GM13977 (cell line): ENCODE measurements at places on chromosomes 5 and 9.
A peak's percentile ranks its signal among the peaks of the same experiment; 100 is the strongest.

GRCh38 chr9:76441551-76442322 lies 17.2 kb upstream of the GCNT1 start:
- peak; percentile 31 for DNase-seq

DNA sequence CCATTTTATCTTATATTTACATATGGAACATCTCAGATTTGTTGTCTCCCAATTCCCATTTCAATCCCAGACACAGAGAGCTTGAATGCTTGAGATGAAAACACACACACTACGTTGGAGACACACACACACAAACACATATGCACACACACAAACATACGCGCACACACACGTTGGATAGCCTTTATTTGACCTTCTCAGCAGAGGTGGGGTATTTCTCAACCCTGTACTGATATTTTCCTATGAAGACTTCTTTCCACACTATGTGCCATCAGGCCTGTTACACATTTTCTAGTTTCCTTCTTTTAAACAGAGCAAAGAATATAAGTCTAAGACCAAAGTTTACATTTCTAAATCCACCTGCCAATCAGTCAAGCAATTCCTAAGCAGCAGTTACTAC lies 291.0 kb downstream of the TAF11L14 start:
- no peak for DNase-seq

DNA sequence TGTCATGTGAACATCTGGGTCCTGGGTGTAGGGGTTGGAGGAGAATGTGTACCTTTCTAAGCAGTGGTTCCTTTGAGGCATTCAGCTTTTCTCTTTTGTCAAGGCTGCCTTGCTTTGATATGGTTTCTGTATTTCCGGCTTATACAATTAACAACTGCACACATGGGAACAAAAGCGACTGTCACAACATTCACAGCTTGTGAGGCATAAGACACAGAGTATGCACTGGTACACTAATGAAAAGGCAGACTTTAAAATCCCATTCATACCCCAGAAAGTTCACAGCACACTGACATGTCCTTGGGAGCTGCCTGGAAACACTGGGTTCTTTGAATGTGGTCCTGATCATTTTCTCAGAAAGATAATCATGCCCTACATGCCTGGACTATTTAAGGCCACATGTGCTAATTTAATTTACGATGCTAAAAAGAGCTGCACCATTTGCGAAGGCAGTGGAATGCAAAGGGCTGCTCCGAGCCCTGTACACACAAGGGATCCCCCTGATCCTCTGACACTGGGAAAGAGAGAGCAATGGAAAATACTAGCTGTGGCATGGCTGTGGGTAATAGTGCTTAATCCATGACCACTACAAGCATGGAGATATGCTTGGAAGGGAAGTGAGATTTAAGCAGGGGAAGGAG lies 131.8 kb downstream of the EFNA5 start:
- no peak for DNase-seq

DNA sequence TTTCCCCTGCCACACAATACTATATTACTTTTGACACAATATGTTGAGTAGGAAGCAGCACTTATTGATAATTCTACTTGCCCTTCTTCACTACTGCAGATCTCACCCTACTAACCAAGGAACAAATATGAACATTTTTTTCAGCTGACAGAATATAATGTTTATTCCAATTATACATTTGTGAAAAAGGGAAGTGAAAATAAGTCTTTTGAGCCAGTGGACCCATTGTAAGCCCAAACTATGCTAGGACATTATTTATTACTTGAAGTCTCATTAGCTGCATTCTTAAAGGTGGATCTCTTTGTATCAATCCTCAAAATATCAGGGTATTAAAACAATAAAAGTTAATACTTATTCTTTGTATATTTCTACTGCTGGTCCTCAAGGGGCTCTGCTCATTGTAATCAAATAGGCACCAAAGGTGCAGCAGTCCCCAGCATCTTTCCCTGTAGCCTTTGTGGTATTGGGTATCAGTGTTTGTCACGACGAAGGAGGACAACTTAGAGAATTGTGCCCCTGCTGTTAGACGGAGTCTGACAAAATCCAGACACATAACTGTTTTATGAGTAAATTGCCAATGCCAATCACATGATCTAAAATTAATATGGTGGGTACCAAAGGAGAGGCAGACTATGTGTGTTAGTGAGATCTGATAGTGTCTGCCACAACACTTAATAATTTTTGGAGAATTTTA lies 453.5 kb upstream of the CDH9 start:
- no peak for DNase-seq

GRCh38 chr9:16133556-16134227 lies 580.8 kb downstream of the CCDC171 start:
- DNase-seq, result peak; percentile 65

GRCh38 chr9:98538626-98539031 lies 170.1 kb downstream of the GABBR2 start:
- DNase-seq, result no peak

DNA sequence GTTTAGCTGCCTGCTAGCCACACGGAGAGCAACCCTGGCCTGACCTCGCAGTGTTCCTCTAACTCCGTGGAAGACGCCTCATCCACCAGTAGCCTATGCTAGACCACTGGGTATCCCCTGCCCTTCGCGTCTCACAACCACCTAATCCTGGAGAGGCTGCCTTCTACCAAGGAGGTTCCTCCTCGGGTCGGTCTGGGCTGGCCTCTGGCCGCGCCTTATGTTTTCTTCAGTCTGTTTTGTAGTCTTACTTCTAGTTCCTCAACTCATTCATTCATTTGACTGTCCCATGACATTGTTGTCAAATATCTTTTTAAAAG lies 1.6 kb upstream of the TPM2 start:
- no peak for DNase-seq

DNA sequence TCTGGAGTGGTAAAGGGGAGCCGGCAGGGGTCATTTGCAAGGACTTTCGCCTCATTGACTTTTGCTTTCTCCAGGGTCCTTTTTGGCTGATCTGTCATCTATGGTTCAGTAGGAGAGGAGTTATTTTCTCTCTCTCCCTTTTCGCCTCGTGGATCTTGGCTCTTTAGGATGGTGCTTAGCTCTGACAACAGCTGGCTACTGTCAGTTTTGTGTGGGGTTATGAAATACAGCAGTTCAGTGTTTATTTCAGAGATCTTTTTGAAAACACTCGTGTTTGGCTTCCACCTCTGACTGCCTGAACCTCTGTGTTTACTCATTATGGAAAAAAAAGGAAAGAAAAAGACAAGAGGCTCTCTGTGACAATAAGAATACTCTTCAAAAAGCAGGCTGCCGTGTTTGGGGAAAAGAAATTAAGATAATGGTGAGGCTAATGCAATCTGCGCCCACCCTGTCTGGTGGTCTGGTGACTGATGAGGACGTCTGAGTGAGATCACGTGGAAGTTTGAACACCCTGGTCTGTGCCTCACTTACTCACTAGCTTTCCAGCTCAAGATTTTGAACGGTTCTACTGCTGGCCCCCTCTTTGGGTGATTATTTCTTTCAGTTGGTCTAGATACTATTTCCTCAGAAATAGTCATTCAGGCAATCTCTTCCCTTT lies 567.7 kb downstream of the CAAP1 start:
- no peak for DNase-seq

- DNase-seq, result no peak
These were observed 176.5 kb downstream of the SNX18 start for GRCh38 chr5:54693936-54694657.

GRCh38 chr5:1208743-1209488 lies 7.5 kb downstream of the SLC6A19 start:
- DNase-seq, result peak; percentile 60

GRCh38 chr9:85212209-85212608 lies 529.5 kb downstream of the AGTPBP1 start:
- DNase-seq, result no peak

GRCh38 chr5:109601736-109602135 lies 88.0 kb upstream of the MAN2A1 start:
- no peak for DNase-seq

DNA sequence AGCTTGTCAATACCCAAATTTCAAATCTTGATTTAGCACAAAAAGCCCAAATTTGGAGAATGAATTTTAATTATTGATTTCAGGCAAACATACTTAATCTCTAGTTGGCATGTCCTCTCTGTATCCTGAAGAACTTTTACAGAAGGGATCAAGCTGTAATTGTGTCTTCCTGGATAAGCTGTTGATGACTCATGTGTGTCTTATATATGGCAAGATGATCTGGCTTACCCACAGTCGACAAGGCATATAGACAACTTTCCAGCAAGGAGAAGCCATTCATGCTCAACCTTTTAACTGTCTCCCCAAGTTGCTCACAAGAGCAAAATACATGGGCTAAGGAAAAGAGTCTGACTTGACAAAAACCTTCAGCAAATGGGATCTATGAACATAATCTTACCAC lies 112.5 kb upstream of the SLCO6A1 start:
- DNase-seq, result no peak

GRCh38 chr5:21125238-21125983 lies 1137.4 kb upstream of the CDH18 start:
- DNase-seq, result no peak

DNA sequence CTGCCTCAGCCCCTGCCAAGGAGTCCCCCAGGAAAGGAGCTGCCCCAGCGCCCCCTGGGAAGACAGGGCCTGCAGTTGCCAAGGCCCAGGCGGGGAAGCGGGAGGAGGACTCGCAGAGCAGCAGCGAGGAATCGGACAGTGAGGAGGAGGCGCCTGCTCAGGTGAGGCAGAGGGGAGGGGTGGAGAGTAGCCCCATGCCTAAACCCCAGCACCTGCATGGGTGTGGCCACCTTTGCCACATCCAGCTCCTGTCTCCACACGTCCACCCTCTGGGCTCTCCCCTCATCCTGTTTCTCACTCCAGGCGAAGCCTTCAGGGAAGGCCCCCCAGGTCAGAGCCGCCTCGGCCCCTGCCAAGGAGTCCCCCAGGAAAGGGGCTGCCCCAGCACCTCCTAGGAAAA lies 17.2 kb downstream of the TCOF1 start:
- no peak for DNase-seq

DNA sequence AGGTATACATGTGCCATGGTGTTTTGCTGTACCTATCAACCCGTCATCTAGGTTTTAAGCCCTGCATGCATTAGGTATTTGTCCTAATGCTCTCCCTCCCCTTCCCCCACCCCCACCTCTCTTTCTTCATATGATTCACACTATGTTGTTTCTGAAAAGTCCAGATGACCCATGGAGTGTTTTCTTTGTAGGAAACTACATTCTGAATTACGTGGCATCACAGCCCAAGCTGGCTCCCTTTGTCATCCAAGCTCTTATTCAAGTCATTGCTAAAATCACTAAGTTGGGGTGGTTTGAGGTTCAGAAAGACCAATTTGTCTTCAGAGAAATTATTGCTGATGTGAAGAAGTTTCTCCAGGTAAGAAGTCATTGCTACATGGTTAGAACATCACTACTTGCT lies 30.4 kb downstream of the RANBP17 start:
- no peak for DNase-seq

- DNase-seq, result no peak
These were observed 185.8 kb downstream of the PCSK1 start for GRCh38 chr5:96247097-96247701.

DNA sequence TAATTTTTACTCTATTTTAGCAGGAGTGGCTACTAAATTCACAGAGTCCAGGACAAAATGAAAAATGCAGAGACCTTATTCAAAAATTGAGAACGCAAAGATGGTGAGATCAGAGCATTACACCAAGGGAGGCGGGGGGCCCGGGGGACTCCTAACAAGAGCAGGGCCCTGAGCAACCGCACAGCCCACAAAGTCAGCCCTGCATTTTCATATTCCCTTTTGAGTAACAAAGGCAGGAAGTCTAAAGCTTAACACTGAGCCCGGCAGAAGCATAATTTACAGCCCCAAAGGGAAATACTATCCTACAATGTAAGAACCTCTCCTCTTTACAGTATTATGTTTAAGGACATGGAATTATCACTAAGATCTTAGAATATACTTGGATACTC lies 69.4 kb downstream of the TLE1 start:
- DNase-seq, result no peak

DNA sequence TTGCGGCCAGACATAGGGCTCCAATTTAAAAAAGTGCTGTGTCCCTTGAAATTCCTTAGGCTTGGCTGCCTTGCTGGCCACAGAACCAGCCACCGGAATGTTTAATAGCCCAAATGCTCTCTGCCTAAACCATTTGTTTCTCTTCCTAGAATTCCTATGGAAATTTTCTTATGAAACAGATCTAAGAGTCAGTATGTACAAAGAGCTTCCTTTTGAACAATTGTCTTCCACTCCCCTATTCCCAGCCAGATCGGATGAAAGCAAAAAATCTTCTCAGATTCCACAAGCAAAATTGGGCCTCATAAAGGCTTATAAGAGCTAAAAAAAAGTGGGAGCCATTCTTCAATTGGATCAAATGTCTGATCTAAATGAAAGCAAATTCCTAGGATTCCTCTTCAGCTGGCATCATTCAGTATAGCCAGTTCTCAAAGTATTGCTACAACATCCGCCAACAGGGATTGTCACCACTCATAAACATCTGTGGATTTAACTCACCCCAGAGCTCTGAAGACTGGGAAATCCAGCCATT lies 104.3 kb downstream of the CEMIP2 start:
- DNase-seq, result no peak

GRCh38 chr5:159017786-159018185 lies 81.9 kb downstream of the EBF1 start:
- no peak for DNase-seq

GRCh38 chr9:93619272-93619775 lies 42.9 kb downstream of the PHF2 start:
- no peak for DNase-seq

- DNase-seq, result peak; percentile 74
These were observed 678 bp downstream of the SLC2A6 start for GRCh38 chr9:133477992-133478850.

- DNase-seq, result no peak
These were observed 6.0 kb downstream of the UGCG start for GRCh38 chr9:111902391-111903139.

- no peak for DNase-seq
These were observed 179.1 kb downstream of the SLIT3 start for GRCh38 chr5:169121630-169122420.

DNA sequence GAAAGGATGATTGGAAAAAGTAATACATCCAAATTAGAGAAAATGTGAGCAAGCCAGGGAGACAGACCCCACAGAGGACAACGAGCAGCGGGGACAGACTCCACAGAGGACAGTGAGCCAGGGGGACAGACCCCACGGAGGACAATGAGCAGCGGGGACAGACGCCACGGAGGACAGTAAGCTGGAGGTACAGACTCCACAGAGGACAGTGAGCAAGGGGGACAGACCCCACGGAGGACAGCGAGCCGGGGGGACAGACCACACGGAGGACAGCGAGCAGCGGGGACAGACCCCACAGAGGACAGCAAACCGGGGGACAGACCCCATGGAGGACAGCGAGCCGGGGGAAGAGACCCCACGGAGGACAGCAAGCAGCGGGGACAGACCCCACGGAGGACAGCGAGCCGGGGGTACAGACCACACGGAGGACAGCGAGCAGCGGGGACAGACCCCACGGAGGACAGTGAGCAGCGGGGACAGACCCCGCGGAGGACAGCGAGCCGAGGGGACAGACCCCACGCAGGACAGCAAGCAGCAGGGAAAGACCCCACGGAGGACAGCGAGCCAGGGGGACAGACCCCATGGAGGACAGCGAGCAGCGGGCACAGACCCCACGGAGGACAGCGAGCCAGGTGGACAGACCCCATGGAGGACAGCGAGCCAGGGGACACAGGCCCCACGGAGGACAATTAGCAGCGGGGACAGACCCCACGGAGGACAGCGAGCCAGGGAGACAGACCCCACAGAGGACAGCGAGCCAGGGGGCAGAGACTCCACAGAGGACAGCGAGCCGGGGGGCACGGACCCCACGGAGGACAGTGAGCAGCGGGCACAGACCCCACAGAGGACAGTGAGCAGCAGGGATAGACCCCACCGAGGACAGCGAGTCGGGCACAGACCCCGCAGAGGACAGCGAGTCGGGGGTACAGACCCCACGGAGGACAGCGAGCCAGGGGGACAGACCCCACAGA lies 1.9 kb upstream of the ZDHHC11 start:
- no peak for DNase-seq

- DNase-seq, result no peak
These were observed 35.5 kb downstream of the PIP5K1B start for GRCh38 chr9:68740561-68740960.
